Mesangial cell (primary cell): ENCODE measurements at places on chromosomes 1 and 21. TPM values are rescaled to one million over a fixed set of nuclear protein-coding genes. Genes with fewer than 3 reads are reported as not detected.

The RGS13 gene
- total RNA-seq: not detected in 2 replicates

The PADI2 gene
- 5.2 and 9.3 TPM in 2 replicates for total RNA-seq

The HSF2BP gene
- total RNA-seq: 1.1 and 1.3 TPM in 2 replicates

The C8A gene
- not detected in 2 replicates for total RNA-seq

The GBP4 gene
- total RNA-seq: 0.13 TPM in 1 of 2 replicates, not detected in the other

The CLIC6 gene
- total RNA-seq: under 0.01 TPM in 2 replicates

The ATAD3C gene
- total RNA-seq: 1.1 and 1.6 TPM in 2 replicates
